ENCODE measurements at places on chromosomes 7 and 10.

- DNase-seq: no peak
Observed at GRCh38 chr10:80070057-80070456, 8.4 kb upstream of the TMEM254 start.

- no peak for DNase-seq
Observed at GRCh38 chr10:75682649-75683557, 251.5 kb downstream of the LRMDA start.

GRCh38 chr7:133727476-133728214, 399.5 kb upstream of the LRGUK start:
- no peak for DNase-seq

DNA sequence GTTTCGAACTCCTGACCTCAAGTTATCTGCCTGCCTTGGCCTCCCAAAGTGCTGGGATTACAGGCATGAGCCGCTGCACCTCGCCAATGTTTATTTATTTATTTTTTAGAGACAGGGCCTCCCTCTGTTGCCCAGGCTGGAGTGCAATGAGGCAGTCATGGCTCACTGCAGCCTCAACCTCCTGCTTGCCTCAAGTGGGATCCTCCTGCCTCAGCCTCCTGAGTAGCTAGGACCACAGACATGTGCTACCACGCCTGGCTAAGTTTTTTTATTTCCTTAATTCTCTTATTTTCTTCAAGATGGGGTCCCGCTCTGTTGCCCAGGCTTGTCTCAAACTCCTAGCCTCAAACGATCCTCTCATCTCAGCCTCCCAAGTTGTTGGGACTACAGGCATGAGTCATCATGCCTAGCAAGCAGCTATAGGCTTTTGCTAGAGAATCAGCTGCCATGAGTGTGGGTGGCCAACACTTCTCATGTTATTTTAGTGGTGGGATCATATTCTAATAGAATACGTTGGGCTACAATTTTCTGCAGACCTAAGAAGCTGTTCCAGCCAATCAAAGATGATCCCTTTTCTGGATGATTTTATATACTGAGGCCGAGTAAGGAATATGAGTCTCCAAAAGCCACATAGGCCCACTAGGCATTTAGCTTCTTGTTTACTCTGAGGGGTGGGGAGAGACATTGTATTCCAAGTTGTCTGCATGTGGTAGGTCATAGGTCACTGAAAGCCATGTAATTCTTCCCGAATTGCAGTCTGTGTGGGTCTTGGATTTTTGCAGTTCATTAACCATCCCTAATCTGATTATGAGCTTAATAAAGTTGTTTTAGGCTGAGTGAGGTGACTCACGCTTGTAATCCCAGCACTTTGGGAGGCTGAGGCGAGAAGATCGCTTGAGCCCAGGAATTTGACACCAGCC, 7.6 kb upstream of the TMEM248 start:
- no peak for DNase-seq

- no peak for DNase-seq
Observed at GRCh38 chr10:95558593-95559320, 2.4 kb downstream of the SORBS1 start.

GRCh38 chr10:76401006-76401405, 969.6 kb downstream of the LRMDA start:
- DNase-seq: no peak

DNA sequence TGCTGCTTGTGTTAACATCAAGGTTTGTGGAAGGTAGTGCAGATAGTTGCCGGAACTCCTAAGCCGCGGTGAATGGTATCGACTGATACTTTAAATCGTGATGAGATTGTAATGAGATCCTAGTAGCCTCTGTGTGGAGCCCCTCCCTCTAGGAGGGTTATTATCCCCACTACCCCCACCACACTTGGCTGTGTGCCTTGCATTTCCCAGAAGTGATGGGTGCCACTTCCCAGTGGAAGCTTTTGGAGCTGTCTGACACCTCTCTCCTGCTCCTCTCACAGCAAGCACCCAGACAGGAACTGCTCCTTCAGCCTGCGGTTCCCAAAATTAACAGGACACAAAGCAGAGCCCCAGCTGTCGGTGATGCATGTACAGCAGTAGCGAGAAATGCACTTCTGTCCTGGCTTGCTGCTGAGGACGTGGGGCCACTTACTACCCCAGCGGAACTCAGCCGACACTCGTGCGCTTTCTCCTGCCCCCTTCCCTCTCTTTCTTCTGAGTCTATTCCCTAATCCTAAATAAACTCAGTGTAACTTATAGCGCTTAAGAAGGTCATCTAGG, 52.5 kb downstream of the PRKAG2 start:
- no peak for DNase-seq

- DNase-seq: no peak
Observed at GRCh38 chr10:31319602-31320549, 860 bp downstream of the ZEB1 start.

- no peak for DNase-seq
Observed at GRCh38 chr7:7662527-7662926, 22.0 kb downstream of the UMAD1 start.

GRCh38 chr10:102291221-102291905, 46.0 kb downstream of the GBF1 start:
- no peak for DNase-seq

DNA sequence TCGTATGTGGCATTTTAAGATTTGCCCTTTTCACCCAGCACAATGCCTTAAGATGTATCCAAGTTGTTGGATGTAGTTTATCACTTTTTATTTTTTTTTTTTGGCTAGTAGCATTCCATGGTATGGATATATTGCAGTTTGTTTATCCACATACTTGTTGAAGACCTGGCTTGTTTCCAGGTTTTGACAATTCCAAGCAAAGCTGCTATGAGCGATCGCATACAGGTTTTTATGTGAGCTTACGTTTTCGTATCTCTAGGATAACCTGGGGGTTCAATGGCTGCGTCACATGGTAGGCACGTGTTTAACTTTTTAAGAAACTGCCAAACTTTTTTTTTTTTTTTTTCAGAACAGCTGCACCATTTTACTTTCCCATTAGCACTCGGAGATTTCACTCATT, 32.2 kb downstream of the BAIAP2L1 start:
- no peak for DNase-seq

DNA sequence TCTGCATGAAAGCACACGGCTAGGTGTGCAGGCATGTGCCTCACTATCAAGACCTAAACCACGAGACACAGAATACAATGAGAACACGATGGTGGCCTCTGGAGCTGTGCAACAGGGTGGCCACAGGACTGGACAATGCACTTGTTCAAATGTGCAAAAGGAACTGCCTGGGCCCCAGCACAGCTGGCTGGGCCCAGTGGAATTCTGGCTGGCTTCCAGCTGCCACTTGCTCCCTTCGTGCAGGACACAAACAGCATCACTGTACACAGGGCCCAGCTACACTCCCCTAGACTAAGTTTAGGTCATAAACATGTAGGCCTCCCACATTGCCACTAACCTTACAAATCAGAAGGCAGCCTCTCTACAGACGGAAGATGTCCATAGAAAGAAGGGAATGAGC, 23.4 kb downstream of the DOCK4 start:
- no peak for DNase-seq

- DNase-seq: no peak
Observed at GRCh38 chr10:99859585-99859984, 77.1 kb downstream of the ABCC2 start.

GRCh38 chr10:127081851-127082345, 114.5 kb downstream of the INSYN2A start:
- DNase-seq: no peak

DNA sequence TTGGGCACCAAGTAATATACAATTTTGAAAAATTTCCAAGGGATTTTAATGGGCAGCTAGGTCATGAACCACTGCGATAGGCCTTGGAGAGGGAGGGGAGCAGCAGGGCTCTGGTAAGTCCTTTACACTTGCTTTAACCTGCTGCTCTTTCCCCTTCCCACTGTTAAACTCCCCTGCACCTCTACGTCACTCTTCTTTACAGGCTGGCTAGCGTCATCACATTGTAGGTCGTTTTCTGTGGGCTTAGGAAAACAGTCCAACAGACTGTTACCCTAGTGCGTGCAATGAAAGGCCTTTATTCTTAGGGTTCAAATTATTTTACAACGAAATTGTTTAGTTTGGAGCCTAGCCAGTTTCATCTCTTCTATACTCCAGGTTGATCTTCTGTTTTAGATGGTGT, 235.7 kb downstream of the AUTS2 start:
- DNase-seq: no peak

DNA sequence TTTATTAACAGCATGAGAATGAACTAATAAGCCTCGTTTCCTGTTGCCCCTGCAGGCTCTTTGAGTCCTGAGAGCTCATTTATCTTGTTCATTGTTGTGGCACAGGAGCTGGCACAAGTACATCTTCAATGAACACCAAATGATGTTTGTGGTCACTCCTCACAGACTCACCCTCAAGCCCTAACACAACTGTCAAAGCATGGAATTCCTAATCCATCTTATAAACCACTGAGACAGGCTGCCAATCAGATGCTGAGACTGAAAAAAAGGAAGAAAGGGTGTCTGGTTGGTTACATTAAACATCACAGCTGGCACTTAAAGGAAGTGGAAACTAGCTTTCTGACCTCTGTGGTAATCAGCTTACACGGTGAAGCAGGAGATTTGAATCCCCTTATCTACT, 7.7 kb upstream of the CCDC172 start:
- no peak for DNase-seq

DNA sequence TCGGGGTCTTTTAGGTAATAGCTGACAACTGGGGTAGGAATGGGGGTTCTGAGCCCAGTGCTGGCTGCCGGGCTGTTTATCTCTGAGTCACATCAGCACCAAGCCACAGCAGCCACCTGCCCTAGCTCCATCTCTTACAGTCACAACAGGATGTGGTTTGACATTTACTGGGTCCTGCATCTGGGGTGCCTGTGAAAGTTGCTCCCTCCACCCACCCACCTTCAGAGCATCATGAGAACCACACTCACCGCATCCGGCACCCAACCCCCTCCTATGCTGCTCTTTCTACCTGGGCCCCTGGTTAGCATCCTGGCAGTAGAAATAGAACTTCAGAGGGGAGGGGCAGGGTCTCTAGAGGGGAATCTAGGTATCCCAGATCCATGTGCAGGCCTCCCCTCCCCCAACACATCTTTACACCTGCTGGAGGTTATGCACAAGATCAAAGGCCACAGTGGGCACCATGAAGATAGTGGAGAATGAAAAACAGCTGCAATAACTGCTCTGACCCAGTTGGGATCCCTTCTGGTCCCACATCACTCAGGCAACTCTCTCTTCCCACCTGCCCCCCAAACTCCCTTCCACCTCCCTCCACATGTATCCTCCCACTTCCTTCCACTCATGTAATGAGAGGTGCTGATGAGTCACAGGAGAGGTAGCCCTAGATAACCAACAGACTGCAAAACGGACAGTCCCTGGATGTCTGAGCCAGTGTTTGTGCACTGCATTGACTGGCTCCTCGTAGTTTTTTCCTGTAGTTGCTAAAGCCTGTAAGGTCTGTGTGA, 38.2 kb downstream of the PRSS2 start:
- no peak for DNase-seq

- DNase-seq: peak; percentile 52
Observed at GRCh38 chr7:13336227-13336626, 648.8 kb downstream of the ARL4A start.

DNA sequence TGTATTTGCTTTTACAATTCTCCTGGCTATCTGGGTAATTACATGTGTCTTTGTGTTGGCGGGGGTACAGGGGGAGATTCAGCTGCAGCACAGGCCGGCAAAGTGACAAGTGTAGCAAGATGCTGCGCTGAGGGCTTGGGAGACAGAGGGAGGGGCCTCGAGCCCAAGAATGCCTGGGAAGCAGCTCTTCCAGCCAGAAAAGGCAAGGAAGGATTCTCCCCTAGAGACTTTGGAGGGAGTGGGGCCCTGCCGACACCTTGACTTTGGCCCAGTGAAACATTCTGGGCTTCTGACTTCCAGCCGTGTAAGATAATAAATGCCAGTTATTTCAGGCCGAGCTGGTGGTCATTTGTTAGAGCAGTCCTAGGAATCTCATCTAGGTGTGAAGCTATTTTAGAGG, 7.2 kb upstream of the REPIN1 start:
- DNase-seq: no peak

DNA sequence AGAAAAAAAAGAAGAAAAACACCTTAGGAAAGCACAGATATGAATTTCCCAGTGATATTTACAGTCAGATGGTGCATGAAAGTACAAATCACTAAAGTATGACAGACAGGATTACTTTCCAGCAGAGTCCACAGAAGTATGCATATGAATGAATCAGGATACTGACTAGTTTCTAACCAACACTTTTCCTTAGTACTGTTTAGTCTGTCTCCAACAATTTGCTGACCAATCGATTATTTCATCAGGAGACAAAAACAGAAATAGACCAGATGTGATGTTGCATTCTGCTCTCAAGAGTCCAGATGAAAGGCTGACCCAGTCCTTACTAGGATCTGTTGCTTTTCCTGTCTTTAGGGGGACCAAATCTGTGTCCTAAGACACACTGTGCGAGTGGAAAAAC, 14.6 kb downstream of the SLC35B4 start:
- DNase-seq: no peak

GRCh38 chr7:44534501-44534900, 6.6 kb downstream of the NPC1L1 start:
- no peak for DNase-seq

GRCh38 chr7:130379921-130380860, at the start of gene CPA1:
Gene CPA1 (plus strand): TSS chr7:130380494. CDS start chr7:130380521, 27 bp downstream.
- no peak for DNase-seq

- DNase-seq: no peak
Observed at GRCh38 chr10:74967911-74968666, 141.7 kb downstream of the KAT6B start.

- DNase-seq: peak; percentile 35
Observed at GRCh38 chr10:12656518-12657142, 307.3 kb downstream of the CAMK1D start.

DNA sequence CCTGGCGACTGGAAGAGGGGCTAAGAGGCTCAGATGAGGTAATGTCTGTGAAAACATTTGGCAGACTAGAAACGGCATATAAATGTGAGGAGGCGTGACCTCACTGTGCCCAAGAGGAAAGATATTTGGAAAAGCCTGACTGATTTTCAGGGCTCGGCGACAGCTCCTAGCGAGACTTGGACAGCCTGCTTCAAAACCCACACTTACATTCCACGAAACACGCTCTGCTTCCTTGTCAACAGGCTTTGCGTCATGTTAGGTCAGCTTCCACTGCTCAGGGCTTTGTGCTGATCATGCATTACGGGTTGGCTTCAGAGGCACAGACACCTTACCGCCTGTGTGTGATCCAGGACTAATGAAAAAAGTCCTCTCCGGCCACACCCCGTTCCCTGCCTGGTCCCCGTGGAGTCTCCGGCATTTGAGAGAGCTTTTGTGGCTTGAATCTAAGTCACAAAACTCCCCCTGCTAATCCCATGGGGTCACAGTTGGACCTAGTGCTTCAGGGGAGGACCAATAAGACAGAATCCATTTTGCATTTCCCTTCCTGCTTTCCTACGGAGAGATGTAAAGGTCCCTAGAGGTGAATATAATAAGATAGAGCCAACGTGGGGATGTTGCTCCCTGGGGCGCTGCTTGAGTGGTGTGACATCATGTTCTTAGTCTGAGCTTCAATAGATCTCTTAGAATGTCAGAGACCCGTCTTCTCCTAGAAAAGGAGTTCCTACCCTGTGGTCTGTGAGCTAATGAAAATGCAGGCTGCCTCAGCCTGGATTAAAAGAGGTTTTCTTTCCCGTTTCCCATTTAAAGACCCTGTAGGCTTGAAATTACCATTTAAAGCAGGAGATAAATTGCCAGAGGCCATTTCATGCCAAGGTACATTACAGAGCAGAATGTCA, 25.5 kb downstream of the FGFBP3 start:
- no peak for DNase-seq

- DNase-seq: no peak
Observed at GRCh38 chr10:104630731-104631130, 10.4 kb upstream of the SORCS3 start.
